ENCODE measurements at places on chromosomes 5 and 9.
A peak's percentile ranks its signal among the peaks of the same experiment; 100 is the strongest.

GRCh38 chr5:72468024-72468423, 39.2 kb downstream of the ZNF366 start:
- no peak for DNase-seq

DNA sequence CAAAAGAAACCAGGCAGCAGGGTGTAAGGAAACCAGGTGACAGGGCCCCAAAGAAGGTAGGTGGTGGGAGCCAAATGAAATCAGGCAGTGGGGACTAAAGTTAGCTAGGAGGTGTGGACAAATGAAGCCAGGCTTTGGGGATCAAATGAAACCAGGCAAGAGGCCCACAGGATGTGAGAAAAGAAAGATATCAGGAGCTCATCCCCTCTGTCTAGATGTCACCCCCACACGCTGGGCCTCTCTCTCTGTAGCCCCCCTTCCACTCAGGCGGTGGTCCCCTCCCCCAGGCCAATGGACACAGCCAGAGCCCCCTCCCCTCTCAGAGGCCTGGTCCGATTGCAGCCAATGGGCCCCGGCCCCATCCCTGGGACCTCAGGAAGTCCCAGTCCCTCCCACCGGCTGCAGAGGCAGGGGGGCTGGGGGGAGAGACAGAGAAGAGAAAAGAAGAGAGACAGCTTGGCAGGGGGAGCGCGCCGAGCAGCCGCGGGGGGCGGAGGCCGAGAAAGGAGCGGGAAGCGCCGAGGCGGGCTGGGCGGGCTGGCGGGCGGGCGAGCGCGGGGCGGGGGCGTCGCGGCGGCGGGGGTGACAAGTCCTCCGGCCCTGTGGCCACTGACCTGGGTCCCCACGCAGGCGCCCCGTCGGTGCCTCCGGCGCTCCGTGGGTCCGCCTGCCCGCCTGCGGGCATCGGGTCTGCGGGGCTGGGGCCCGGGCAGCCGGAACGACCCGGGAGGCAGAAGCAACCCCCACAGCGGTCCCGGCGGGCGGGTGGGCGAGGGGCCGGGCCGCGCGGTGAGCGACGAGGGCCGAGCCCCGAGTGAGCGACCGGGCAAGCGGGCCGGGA, 11.9 kb downstream of the CNTFR start:
- DNase-seq: no peak

DNA sequence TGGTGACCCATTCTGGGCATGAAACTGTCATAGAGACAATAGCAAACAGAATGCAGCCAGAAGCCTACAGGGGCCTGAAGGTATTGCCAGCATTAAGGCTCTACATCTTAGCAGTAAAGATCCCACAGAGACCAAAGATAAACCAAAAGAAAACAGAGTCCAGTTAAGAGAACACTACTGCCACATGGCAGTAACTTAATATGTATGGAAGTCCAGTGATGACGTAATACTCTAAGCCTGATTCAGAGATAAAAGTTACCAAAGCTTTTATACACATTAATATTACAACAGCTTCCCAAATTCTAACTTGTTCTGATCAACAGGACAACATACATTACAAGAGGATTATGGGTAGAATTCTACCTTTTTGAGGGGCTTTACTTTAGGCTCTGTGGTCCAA, 371.5 kb downstream of the PRELID2 start:
- DNase-seq: no peak

- DNase-seq: no peak
Observed at GRCh38 chr5:103435136-103435889, 127.3 kb downstream of the NUDT12 start.

DNA sequence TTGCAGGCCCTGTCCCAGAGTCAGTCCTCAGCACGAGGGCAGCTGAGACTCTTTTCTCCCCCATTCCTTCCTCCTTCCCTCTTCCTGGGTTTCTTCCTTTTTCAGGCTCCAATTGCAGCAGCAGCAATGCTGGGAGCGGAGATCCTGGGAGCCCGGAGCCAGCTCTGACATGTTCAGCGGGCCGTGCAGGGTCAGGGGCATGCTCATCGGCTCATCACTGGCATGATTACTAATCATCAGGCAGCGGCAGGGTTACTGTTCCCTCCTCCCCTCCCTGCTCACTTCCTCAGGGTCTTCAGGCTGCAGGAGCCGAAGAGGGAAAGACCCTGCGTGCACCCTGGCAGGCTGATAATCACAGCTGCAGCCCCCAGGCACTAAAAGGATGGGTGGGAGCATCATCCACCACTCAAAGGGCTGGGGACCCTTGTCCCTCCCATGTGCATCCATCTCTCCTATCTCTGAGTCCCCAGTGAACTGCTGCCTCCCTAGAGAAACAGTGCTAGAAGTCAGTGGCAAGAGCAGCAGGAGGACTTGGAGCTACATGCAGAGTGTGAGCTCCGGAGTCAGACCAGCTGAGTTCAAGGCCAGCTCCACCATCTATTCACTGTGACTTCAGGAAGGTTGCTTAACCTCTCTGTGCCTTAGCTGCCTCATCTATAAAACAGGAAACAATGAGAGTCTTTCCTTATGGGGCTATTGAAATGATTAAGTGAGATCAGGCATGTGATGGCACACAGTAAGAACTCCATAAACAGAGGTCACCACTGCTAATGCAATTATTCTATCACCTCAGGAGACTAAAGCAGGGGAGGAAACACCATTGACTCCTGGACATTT, 7.8 kb upstream of the KCNIP1 start:
- DNase-seq: no peak

GRCh38 chr9:107931071-107931715, 441.6 kb upstream of the KLF4 start:
- no peak for DNase-seq

- DNase-seq: peak; percentile 67
Observed at GRCh38 chr9:20989923-20990341, 41.5 kb downstream of the HACD4 start.

GRCh38 chr5:147779694-147780093, 2.8 kb downstream of the JAKMIP2 start:
- no peak for DNase-seq

DNA sequence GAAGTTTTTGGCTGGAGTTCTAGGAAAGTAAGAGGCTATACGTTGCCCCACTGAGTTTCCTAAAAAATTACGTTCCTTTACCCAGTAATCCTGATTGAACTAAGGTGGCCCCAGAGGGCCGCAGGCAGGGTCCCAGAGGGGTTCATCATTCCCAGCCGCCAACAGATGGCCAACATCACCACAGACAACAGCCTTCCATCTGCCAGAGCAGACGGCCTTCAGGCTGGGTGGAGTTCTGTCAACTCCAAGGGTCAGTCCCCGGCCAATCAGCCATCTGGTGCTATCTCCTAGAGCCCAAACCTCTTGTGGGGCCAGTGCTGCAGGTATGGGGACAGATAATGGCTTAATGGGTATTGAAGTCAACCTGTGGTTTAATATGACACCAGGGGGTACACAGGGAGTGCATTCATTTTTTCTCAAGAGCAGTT, 30.4 kb downstream of the TBC1D2 start:
- no peak for DNase-seq

DNA sequence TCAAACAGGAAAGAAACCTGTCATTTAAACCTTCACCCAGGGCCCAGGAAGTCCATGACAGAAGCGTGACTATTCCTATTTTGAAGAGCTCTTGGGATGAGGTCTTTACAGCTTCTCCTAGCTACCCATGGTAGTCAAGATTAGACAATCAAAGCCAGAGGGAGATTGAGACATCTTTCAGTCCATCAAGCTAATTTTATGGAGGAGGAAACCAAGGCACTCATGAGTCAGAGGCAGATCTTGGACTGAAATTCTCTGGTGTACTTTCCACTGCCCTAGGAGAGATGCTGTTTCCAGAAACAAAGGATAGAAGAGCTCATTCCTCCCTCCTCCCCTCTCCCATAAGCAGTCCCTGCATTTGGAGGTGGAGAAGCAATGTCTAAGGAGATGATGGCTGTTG, 9.2 kb downstream of the TNFSF8 start:
- DNase-seq: no peak

- DNase-seq: no peak
Observed at GRCh38 chr9:33162721-33163311, 4.3 kb downstream of the B4GALT1 start.

GRCh38 chr9:68950689-68951088, 63.2 kb downstream of the PRKACG start:
- no peak for DNase-seq

- no peak for DNase-seq
Observed at GRCh38 chr5:127907907-127908306, 175.7 kb upstream of the SLC12A2 start.

GRCh38 chr5:146867996-146868708, 10.4 kb downstream of the PPP2R2B start:
- DNase-seq: no peak

DNA sequence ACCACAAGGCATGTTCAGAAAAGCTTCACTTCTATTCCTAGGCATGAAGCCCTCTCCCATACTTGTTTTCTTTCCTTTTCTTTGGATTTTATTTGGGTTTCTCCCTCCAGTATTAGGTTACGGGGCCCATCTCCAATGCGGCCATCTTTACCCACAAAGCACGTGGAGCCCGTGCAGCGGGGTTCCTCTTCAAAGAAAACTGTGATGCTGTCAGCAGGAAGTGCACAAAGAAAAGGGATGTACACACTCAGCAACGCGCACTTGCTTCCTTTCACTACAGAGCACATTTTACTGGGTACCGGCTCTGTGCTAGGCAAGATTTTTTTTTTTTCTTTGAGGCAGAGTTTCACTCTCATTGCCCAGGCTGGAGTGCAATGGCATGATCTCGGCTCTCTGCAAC, 106.6 kb downstream of the COL23A1 start:
- DNase-seq: peak; percentile 17

GRCh38 chr9:13352451-13352979, 73.0 kb upstream of the MPDZ start:
- DNase-seq: no peak

- DNase-seq: no peak
Observed at GRCh38 chr5:74028976-74029375, 403.0 kb downstream of the ARHGEF28 start.
